ENCODE measurements at places on chromosomes 7 and 10. TPM values are rescaled to one million over a fixed set of nuclear protein-coding genes. Genes with fewer than 3 reads are reported as not detected.

GRCh38 chr7:66758950-66759628 is 18.6 kb downstream of the RABGEF1 start:
- no peaks in the 10 kb centered on the region for H3K36me3 ChIP-seq
- H3K4me1 ChIP-seq = no peaks in the 10 kb centered on the region
- H3K4me3 ChIP-seq = no peak overlapping the region
- no peaks in the 10 kb centered on the region for H3K27me3 ChIP-seq

GRCh38 chr10:132785723-132786475 is at the start of gene NKX6-2:
Gene NKX6-2, minus strand, starts transcription at chr10:132786147. Its CDS starts 199 bp downstream, at chr10:132785948.
- peak within 1 kb of the TSS; percentile 40 for H3K4me3 ChIP-seq
- peaks cover 98% of the 10 kb centered on the region for H3K27me3 ChIP-seq
- H3K36me3 ChIP-seq = no peaks in the 10 kb centered on the region
- H3K27ac ChIP-seq = no peak within 1 kb of the TSS
- DNase-seq = peak; percentile 70

- no peaks in the 10 kb centered on the region for H3K36me3 ChIP-seq
- H3K27ac ChIP-seq = no peak overlapping the region
- DNase-seq = no peak
- peaks cover 22% of the 10 kb centered on the region for H3K4me1 ChIP-seq
- no peaks in the 10 kb centered on the region for H3K27me3 ChIP-seq
Measured at GRCh38 chr10:79050896-79051555, 17.7 kb upstream of the ZMIZ1 start.

DNA sequence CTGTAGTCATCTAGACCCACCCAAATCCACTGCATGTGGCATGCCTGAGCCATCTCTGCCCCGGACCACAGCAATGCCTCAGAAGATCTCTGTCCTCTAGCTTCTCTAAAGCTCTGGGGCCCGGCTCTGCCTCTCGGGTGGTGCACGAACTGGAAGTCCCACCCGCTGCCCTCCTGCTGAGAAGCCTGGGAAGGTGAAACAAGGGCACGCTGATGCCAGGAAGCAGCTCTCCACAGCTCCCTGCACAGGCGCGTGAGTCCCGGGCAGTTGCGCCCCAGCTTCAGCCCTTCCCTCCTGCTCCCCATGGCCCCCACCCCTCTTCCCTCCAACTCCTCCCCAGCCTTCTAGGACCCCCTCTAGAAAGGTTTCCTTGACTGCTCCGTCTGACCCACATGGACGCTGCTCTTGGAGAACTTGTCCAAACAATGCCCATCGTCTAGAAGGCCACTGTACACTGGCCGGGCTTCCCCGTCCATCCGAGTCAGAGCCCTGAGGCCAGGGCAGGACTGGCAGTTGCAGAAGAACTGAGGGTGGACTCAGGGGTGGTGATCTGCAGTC is 12.8 kb downstream of the KCNH2 start:
- H3K27me3 ChIP-seq = no peaks in the 10 kb centered on the region
- no peak overlapping the region for H3K4me3 ChIP-seq
- no peak overlapping the region for H3K27ac ChIP-seq
- no peaks in the 10 kb centered on the region for H3K36me3 ChIP-seq
- H3K4me1 ChIP-seq = peaks cover 19% of the 10 kb centered on the region

- H3K27ac ChIP-seq = no peak overlapping the region
- H3K4me3 ChIP-seq = no peak overlapping the region
- H3K36me3 ChIP-seq = no peaks in the 10 kb centered on the region
Measured at GRCh38 chr7:20190560-20191390, 26.4 kb downstream of the MACC1 start.

DNA sequence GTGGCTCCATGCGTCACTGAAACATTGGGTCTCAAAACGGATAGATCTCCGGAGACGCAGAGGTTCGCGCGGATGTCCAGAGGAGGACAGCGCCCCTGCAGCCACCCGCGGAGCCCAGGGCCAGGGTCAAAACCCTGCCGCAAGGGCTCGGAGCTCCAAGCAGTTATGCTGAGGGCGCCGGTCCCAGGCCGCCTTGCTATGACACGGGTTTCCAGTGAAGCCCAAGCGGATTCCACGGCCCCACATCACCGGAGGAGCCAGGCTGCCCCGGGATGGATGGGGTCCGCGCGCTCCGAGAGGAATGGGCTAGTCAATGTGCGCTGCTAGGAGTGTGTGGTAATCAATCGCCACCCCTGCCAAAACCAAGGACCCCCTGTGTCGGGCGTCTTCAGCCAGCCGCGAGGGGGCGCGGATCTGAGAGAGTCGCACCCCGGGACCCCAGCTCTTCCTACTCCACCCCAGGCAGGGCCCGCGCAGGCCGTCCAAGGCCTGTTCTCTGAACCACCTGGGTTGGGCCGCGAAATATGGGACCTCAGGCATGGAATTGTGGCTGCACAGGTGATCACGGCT is 5.6 kb upstream of the EMX2 start:
- no peak overlapping the region for H3K27ac ChIP-seq
- no peaks in the 10 kb centered on the region for H3K36me3 ChIP-seq
- peaks cover 100% of the 10 kb centered on the region for H3K27me3 ChIP-seq
- peak; percentile 75 for DNase-seq
- H3K4me1 ChIP-seq = peaks cover 66% of the 10 kb centered on the region

DNA sequence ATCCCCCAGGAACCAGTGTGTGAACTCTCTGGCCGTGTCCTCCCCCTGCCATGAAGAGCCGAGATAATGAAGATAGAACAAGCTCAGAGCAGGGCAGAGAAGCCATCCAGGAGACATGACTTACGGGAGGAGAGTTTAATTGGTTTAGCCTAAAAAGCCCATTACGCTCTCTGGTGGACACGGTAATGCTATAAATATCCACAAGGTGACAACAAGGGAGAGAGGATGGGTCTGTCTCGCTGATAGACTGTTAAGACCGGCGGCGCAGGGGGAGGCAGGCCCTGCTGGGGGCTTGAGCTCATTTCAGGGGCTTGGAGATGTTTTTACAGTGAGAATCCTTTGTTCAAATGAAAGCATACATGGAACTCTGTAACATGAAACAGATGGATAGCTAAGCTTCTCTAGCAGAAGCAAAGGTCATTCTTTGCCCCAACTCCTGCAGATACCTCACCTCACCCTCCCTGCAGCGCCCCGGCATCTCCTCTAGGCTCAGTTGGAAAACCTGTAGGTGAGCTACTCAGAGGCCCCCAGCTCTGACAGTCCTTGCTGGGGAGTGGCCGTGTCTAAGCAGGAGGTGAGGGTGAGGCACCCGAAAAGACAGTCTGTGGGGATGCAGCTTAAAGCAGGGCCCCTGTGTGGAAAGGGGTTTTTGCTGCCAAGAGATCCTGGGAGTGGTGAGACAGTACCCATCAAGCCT is 40.8 kb upstream of the LOXL4 start:
- peak overlapping the region; percentile 23 for H3K4me3 ChIP-seq
- H3K27me3 ChIP-seq = no peaks in the 10 kb centered on the region
- H3K4me1 ChIP-seq = peaks cover 6% of the 10 kb centered on the region
- no peak overlapping the region for H3K27ac ChIP-seq
- peak; percentile 45 for DNase-seq

DNA sequence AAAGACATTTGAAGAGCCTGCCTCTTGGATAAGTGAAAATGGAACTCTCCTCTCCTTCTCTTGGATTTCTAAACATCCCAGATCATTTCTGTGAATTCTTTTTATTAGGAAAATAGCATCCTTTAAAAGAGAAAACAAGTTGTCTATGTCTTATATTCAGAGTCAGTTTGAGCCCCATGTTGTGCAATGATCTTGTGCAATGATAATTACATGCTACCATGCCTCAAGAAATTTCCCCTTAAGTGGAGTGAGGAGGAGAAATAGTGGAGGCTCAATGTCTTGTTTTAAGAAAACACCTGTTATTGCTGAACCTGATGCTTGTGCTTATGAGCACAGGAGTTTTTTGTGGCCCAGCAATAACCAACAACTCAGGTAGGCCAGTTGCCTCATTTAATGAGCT is 103.6 kb downstream of the NPSR1 start:
- no peaks in the 10 kb centered on the region for H3K27me3 ChIP-seq
- H3K36me3 ChIP-seq = no peaks in the 10 kb centered on the region
- H3K27ac ChIP-seq = no peak overlapping the region

DNA sequence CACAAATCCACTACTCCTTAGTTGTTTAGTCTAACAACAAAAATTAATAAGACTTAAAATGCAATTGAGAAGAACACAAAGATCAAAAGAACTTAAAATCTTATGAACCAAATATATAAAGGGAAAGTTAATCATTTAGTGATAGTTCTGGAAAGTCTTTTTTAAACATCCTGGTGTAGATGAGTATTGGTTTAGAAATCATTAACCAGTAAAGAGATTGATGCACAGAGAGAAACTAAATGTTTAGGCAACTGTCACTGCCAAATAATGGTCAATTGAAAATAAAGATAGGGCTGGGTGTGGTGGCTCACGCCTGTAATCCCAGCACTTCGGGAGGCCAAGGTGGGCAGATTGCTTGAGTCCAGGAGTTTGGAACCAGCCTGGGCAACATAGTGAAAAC is 44.9 kb downstream of the SP8 start:
- no peak overlapping the region for H3K4me3 ChIP-seq
- peaks cover 26% of the 10 kb centered on the region for H3K4me1 ChIP-seq
- no peak for DNase-seq
- no peaks in the 10 kb centered on the region for H3K27me3 ChIP-seq
- H3K36me3 ChIP-seq = no peaks in the 10 kb centered on the region

DNA sequence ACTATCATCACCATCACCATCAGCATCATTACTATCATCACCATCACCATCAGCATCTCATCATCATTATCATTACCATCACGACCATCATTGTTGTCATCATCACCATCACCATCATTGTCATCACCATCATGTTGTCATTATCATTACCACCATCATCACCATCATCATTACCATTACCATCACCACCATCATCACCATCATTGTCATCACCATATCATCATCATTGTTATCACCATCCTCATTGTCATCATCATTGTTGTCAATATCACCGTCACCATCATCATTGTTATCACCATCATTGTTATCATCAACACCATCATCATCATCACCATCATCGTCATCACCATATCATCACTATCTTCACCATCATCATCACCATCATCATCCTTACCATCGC is 124.3 kb downstream of the PTPRN2 start:
- peaks cover 10% of the 10 kb centered on the region for H3K4me1 ChIP-seq
- H3K36me3 ChIP-seq = no peaks in the 10 kb centered on the region
- no peak for DNase-seq
- no peaks in the 10 kb centered on the region for H3K27me3 ChIP-seq

- H3K4me3 ChIP-seq = no peak overlapping the region
- no peaks in the 10 kb centered on the region for H3K27me3 ChIP-seq
- H3K27ac ChIP-seq = no peak overlapping the region
Measured at GRCh38 chr10:124366343-124366742, 52.4 kb downstream of the OAT start.

DNA sequence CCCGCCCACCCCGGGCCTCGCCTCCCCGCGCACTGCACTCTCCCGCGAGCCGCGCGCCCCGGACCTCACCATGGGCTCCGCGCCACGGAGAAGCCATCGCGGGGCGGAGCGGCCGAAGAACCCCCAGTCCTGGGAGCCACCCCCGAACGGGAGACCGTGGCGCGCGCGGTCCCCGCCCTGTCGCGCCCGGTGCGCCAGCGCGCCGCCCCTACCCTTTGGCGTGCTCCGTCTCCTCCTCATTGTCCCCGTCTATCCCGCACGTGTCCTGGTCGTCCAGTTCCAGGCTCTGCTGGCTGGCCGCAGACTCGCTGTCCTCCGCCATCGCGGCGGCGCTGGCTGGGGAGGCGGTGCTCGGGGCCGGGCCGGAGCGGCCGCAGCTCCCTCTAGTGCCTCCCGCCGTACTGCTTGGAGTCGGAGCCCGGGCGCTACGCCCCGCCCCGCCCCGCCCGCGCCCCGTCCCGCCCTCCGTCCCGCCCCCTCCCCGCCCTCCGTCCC is at the start of gene NMT2:
TSS of gene NMT2 (minus strand) at position 403 of the 495 bp plus-strand sequence. CDS start at position 322, 81 bp downstream.
- DNase-seq = peak; percentile 97
- H3K4me1 ChIP-seq = peaks cover 18% of the 10 kb centered on the region
- peak within 1 kb of the TSS; percentile 77 for H3K27ac ChIP-seq

GRCh38 chr7:5767066-5767465 is 14.4 kb downstream of the RNF216 start:
- no peak overlapping the region for H3K27ac ChIP-seq
- H3K4me1 ChIP-seq = peaks cover 5% of the 10 kb centered on the region
- no peaks in the 10 kb centered on the region for H3K27me3 ChIP-seq
- H3K36me3 ChIP-seq = no peaks in the 10 kb centered on the region

GRCh38 chr7:22675917-22676343 is 51.1 kb upstream of the IL6 start:
- DNase-seq = no peak
- H3K27me3 ChIP-seq = no peaks in the 10 kb centered on the region
- no peak overlapping the region for H3K27ac ChIP-seq
- no peaks in the 10 kb centered on the region for H3K36me3 ChIP-seq
- no peak overlapping the region for H3K4me3 ChIP-seq

DNA sequence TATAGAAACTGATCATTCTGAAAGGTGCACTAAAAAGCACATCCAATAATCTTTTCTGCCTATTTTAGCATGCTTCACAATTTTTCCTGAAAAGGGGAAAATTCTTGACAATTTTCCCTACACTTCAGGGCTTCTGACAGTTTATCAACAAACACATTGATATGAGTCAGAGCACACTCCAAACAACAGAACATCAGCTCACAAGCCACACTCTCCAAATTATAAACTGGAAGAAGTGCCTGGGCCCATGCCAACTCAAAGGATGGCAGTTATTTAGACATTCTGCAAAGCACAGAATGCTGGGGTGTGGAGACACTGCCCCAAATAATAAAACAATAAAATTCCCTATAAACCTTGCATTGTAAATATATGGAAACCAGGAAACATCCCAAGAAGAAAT is 90.8 kb downstream of the ELAPOR2 start:
- no peak overlapping the region for H3K4me3 ChIP-seq
- no peak for DNase-seq
- H3K4me1 ChIP-seq = peaks cover 77% of the 10 kb centered on the region

DNA sequence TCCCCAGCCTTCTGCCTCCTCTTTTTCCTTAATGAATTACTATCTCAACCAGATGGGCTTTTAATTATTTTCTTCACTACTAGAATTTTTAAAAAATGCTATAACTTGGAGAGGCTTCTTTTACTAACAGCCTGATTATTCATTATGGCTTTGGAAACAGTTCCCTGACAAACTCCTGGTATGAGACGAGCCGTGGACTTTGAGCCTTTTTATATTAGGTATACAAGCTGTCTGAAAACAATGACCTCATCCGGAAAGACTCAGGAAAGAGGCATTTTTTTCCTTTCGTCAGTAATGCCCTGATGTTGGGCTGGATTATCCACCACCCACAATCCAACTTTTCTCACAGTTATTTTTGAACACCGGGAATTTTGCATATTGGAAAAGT is 26.7 kb upstream of the ABLIM1 start:
- no peaks in the 10 kb centered on the region for H3K27me3 ChIP-seq
- no peak for DNase-seq
- H3K4me3 ChIP-seq = no peak overlapping the region
- no peak overlapping the region for H3K27ac ChIP-seq
- H3K36me3 ChIP-seq = no peaks in the 10 kb centered on the region

Gene FAM237B
- not detected for total RNA-seq

Gene PDE6C
- total RNA-seq = not detected

Gene TAC1
- total RNA-seq = 0.68 TPM

Gene FKBP6
- total RNA-seq = not detected

Gene ERVW-1
- not detected for total RNA-seq

Gene MSS51
- 2.2 TPM for total RNA-seq
